ENCODE measurements at places on chromosomes 16 and 17.

- no peak for DNase-seq
Observed at GRCh38 chr17:15341385-15341849, at the start of gene TEKT3. Gene TEKT3 (minus strand): TSS chr17:15341597. CDS start chr17:15331585, 10,012 bp downstream.

DNA sequence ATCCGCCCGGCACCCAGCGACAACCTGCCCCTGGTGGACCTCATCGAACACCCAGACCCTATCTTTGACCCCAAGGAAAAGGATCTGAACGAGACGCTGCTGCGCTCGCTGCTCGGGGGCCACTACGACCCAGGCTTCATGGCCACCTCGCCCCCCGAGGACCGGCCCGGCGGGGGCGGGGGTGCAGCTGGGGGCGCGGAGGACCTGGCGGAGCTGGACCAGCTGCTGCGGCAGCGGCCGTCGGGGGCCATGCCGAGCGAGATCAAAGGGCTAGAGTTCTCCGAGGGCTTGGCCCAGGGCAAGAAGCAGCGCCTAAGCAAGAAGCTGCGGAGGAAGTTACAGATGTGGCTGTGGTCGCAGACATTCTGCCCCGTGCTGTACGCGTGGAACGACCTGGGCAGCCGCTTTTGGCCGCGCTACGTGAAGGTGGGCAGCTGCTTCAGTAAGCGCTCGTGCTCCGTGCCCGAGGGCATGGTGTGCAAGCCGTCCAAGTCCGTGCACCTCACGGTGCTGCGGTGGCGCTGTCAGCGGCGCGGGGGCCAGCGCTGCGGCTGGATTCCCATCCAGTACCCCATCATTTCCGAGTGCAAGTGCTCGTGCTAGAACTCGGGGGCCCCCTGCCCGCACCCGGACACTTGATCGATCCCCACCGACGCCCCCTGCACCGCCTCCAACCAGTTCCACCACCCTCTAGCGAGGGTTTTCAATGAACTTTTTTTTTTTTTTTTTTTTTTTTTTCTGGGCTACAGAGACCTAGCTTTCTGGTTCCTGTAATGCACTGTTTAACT lies 1.0 kb downstream of the NOG start:
- no peak for DNase-seq

GRCh38 chr17:21104608-21105007 lies 22.2 kb upstream of the DHRS7B start:
- no peak for DNase-seq

- no peak for DNase-seq
Observed at GRCh38 chr17:76670020-76670717, 26.6 kb upstream of the ST6GALNAC1 start.

- DNase-seq, result no peak
Observed at GRCh38 chr16:88830258-88830657, 18.5 kb upstream of the APRT start.

GRCh38 chr16:11079652-11080187 lies 135.4 kb downstream of the CLEC16A start:
- no peak for DNase-seq

DNA sequence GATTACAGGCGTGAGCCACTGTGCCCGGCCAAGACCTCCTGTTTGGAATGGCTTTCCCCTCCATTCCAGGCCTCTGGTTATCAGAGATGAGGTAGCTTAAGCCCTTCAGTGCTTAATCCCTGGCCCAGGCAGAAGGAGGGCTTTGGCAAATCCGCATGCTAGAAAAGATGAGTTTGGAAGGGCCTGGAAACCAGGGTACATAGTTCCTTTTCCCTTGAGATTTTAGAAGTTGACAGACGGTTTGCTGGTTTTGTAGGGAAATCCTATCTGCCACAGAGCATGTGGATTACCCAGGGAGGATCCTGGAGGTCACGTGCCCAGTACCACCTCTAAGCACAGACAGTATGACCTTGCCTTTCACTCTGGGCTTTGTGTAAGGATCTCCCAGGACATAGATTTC lies 114.7 kb upstream of the CACNG3 start:
- DNase-seq, result no peak

GRCh38 chr16:81676066-81676882 lies 102.8 kb upstream of the PLCG2 start:
- no peak for DNase-seq

GRCh38 chr17:29018788-29019474 lies 13.1 kb upstream of the SEZ6 start:
- no peak for DNase-seq

DNA sequence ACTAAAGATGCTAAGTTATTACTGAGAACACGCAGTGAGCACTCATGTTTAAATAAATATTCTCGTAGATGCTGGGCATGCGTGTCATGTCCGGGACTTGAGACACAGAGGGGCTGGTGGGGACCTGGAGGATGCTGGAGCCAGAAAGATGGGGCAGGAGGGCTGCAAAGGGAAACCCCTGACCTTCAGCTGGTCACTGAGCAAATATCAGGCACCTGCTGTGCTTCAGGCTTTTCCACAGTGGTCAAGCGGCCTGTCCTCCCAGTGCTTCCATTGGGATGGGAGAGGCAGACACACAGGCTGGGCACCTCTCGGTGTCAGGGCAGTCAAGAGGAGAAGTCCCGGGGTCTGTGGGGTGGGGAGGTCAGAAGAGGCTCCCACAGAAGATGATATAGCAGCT lies 211.4 kb downstream of the GSG1L start:
- no peak for DNase-seq

- DNase-seq, result no peak
Observed at GRCh38 chr17:50221864-50222545, 20.6 kb upstream of the COL1A1 start.

DNA sequence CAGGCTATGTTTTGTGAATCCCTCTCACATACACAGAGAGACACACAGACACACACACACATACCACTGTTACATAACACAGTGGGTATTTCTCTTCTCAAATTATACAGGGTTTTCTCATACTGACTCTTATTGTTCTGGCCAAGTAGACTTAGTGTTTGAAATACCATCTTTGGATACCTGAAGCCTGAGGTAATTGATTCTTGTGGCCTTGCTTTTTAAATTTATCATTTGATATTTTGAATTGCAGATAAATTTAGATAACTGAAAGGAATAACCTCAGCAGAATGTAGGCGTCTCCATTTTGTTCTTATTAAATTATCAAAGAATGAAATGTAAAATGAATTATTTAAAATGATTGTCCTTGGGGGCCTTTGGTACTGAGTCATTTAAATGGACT lies 223.8 kb downstream of the LGALS9B start:
- DNase-seq, result no peak

GRCh38 chr16:68190736-68191510 lies 45.0 kb downstream of the ESRP2 start:
- DNase-seq, result no peak

DNA sequence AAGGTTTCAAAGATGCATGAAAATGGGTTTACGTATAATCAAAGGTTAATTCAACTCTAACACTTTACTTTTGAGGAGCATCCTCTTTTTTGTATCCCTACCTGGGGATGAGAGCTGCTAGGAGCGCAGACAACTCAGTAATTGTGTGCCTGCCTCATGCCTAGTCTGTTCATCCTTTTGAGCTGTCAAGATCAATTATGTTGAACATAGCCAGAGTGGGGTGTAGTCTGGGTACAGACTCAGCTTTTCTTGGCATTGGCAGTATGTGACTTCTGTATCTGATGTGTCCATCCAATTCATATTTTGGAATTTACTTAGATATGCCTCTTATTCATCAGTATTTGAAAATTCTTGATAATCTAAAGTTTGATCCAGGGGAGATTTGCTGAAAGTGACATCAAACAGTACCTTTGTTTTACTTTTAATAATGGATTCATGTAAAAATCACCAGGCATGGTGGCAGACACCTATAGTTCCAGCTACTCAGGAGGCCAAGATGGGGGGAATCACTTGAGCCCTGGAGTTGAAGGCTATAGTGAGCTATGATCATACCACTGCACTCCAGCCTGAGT lies 24.1 kb downstream of the PRKCA start:
- DNase-seq, result no peak

GRCh38 chr16:88406096-88407041 lies 23.6 kb downstream of the ZNF469 start:
- DNase-seq, result no peak
